OCI-M1 (cell line): ENCODE measurements at places on chromosomes 2 and 18.

DNA sequence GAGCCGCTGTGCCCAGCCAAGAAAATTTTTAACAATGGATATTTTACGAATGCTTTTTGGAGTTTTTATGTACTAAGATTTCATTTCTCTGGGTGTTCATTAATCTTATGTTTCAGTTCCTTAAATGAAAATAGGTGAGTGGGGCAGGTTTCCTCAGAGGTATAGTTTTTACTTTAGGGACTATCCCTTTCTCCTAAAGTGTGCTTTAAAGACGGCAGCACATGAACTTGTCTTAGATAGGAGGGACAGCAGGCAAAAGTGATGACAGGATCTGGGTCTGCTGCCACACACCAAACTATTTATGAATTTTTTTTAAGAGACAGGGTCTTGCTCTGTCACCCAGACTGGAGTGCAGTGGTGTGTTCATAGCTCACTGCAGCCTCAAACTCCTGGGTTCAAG, 8.0 kb upstream of the REL start:
- DNase-seq = no peak

DNA sequence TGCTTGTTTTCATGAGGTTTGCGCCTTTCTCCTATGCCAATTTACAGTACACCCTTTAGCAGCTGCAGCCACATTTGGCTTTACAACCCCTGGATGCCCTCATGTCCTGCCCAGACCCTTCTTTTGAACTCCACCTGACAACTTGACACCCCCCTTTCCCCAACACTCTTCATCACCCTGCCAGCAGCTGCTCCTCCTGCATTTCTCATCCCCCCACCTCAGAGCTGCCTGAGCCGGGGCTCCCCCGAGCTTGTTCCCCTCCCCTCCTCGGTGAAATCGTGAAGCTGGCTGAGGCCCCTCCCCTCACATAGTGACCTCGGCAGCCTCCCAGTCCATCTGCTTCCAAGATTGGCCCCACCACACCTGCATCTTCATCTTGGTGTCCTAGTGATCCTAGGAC, 40.5 kb downstream of the LRRFIP1 start:
- DNase-seq = no peak

DNA sequence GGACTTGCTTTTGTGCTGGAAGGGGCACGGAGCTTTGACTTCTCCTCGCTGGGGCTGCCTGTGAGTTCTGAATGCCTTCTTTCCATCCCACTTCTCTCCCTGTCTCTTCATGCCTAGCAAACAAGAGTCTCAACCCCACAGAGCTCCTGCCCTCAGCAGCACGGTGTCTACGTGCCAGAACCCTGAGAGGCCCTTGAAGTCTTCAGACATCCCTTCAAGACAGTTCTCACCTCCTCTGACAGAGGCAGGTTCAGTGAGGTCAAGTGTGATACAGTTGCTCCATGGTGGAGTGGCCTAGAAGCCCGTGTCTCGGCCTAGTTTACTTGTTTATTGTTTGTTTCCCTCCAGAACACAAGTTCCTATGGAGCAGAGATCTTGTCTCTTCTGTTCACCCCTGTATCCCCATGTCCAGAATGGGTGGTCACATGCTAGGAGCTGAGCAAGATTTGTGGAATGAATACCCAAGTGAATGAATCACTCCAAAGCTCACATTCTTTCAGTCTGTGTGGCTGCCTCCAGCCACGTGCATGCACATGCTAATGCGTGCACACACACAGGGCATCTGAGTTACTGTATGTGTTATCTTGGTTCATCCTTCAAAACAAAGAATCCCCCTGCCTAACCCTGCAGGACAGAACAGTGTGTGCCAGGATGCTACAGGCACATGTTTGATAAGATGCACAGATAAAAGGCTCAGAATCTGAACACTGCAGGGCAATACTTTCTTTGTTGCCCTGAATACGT, 391.6 kb downstream of the NBAS start:
- no peak for DNase-seq

- DNase-seq = no peak
These were observed 206.1 kb downstream of the HAUS1 start for GRCh38 chr18:46310258-46310657.

DNA sequence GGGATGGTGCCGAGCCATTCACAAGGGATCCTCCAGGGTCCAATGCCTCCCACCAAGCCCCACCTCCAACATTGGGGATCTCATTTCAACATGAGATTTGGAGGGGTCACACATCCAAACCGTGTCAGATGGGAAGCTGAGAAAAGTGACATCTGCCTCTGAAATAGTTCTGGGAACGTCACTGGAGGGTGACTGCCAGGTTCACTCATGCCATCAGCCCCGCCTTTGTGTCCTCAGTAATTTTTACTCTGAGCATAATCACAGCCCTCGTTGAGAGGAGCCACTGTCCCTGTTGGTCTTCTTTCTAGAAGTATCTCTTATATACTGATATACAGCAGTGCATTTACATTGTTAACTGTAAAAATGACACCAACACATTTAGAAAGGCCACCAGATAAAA, 67.4 kb downstream of the KLHL29 start:
- DNase-seq = no peak

DNA sequence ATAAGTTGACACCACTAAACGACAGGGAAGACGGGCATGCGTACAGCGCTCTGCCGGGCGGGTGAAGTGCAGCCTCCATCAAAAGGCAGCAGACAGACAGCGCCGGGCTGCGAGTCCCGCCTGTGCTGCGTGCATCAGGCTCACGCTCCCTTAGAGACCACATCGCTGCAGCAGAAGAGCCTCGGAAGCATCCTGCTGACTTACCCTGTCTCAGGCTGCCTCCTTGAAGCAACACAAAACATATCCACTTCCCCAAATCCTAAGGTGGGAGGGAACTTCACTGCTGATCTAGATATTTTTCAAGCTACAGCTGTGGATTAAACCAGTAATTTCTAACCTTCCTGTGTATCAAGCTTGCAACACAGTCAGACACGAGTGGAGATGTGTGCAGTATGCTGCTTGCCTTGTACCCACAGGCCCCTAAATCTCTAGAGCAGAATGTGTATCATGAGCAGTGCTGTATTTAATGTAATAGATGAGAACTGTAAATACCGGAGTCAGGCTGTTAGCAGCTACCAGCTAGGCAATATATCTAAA, 6.4 kb downstream of the MYT1L start:
- no peak for DNase-seq

DNA sequence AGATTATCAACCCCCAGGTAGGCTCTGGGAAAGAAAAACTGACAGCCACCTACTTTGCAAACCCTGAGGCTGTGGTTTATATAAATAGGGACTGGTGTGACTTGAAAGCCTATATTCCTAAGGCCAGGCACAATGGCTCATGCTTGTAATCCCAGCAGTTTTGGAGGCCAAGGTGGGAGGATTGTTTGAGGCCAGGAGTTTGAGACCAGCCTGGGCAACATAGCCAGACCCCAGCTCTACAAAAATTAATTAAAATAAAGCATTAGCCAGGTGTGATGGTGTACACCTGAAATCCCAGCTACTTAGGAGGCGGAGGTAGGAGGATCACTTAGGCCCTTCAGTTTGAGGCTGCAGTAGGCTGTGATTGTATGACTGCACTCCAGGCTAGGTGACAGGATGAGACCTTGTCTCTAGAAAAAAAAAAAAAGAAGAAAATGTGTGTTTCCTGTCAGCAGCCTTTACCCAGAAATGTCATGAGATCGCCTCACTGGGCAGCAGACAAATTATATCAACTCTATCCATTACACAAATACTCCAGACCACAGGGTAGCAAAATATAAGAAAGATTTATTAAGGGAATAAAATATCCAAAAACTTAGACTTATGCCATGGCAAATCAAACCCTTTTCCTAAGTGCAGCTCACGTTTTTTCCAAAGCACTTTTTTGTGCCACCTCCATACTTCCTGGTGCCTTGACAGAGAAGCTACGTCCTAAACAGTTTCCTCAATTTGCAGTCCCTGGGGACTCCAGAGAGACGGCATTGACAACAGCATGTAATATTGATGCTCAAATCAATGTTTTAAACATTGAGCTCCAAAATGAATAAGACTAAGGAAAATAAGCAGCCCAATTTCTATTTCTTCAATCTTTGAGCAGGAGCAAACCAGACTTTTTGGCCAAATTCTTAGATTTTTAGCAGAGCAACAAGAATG, 190.8 kb upstream of the NDUFV2 start:
- DNase-seq = no peak

GRCh38 chr18:27991391-27991790, 185.5 kb downstream of the CDH2 start:
- DNase-seq = peak; percentile 36

DNA sequence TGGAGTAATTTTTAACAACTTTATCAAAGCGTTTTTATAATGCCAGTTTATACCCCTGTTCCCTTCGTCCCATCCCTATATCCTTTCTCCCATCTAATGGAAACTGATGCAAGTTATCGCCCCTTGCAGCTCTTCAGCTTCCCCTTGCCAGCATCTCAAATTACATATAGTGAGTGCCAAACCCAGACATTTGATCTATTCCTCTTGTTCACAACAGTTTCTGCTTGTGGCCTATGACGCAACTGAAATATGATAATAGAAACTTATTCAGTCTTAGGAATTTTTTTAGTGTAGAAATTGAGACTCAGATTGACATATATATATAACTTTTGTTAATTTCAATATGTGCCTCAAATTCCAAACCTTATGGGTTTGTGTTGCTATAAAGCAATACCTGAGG, 562.2 kb upstream of the VWC2L start:
- peak; percentile 36 for DNase-seq

DNA sequence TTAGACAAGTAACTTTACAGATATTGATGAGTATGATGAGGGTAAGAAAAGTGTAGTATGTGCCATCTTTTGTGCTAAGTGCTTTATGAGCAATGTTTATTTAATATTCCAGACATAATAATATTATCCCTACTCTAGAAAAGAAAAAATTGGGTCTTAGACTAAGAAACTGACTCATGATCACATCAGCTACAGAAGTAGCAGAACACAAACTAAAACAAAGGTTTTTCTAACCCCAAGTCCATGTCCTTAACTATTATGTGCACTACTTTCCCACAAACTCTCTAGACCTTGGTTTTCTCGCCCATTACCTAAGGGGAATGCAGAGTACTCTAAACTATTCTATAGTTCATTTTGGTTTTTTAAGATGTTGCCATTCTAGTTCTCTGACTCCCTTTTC, 64.5 kb downstream of the BAZ2B start:
- DNase-seq = no peak

DNA sequence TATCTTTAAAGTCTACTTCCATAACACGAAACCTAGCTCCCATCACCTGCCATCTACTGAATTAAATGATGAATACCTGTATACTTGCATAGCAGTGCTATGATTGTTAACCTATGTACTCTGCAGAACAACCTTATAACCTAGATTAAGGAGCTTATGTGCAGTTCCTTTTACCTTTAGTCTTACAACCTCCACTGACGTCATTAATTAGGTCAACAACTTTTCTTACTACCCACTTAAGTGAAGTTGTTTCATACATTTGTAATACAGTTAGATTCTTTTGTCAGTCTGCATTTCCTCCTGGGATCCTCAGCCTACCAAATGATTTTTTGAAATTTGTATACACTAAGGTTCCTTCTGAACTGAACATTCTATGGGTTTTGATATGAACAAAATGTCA, 1082.3 kb downstream of the SUCLG1 start:
- DNase-seq = no peak

- DNase-seq = peak; percentile 67
These were observed 110.4 kb upstream of the RAB27B start for GRCh38 chr18:54717673-54718407.

- no peak for DNase-seq
These were observed 99.6 kb downstream of the MAP3K20 start for GRCh38 chr2:173175222-173175621.

GRCh38 chr2:203782262-203782976, 76.0 kb downstream of the CD28 start:
- DNase-seq = peak; percentile 74

DNA sequence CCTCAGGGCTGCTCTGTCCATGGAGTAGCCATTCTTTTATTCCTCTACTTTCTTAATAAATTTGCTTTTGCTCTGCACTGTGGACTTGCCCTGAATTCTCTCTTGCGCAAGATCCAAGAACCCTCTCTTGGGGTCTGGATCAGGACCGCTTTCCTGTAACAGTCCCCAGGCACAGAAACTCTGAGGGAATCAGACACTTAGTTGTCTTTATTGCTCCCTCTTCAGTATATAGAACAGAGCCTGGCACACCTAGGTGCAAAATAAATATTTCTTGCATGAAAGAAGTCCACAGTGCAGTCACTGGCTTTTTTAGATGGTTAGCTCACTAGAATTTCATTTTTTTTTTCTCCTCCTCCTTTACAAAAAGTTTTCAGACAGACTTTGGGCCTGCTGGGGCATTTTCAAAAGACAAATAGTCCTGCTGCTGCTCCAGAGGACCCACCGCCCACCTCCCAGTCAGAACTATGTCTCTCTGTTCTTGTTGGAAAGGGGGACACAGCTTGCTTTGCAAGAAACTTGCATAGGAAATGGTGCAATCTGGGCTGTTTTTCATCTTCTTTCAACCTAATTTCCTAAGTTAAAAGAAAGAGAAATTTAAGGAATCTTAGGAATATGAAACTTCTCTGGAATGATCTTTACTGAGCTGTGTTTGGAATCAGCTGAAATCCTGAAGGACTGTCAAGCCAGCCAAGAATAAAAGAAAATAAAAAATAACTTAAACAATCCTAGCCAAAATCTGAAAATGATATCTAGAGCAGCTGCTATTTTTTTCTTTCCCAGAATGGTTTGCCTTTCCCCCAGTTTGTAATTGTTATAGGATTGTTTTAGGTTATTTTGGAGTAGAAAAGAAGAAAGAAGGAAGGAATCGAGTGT, 31.7 kb upstream of the MAP4K3 start:
- DNase-seq = no peak

DNA sequence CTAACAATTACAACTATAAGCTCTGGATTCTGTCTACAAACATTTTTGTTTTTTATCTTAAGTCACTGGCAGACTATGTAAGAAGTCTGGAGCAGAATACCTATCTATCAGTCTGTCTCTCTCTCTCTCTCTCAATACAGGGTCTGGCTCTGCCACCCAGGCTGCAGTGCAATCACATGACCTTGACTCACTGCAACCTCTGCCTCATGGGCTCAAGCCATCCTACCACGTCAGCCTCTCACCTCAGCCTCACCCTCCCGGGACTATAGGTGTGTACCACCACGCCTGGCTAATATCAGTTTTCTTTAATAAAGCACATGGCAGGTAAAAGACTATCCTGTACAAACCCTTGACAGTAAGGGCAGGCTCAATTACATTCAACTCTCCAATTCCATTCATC, 96.9 kb downstream of the OSBPL1A start:
- no peak for DNase-seq

DNA sequence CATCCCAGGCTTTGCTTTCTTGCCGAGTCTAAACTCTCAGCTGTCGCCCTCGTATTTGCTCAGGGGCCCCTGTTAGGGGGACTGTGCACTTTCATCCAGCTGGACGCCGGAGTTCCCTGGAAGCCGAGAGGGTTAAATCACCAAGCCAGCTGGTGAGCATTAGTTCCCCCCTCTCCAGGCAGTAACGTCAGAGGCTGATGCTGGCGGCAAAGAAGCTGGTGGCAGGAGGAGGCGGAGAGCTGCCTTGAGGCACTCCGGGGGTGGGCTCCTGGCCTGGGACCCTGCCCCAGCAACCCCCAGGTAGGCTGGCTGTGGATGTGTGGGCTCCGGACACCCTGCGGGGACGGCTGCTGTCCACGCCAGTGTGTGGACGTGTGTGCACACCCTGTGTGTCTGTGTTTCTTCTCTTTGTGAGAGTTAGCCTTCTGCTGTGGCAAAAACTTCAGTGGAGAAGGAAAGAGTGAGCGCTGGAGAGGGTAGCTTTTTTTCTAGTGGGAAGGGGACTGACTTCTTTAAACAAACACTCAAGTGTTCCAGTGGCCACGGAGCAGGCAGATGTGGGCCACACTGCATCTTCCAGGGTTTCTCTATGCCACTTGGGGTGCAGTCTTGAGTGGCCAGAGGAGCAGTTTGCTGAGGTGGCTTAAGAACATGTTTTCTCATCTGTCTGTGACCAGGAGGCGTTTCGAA, 84.7 kb downstream of the GLI2 start:
- no peak for DNase-seq

GRCh38 chr2:152603166-152603565, 114.1 kb downstream of the PRPF40A start:
- DNase-seq = no peak
